ENCODE measurements at places on chromosomes 16 and 17.
A peak's percentile ranks its signal among the peaks of the same experiment; 100 is the strongest.

GRCh38 chr17:4130715-4131114, 12.1 kb downstream of the ZZEF1 start:
- DNase-seq, result no peak

DNA sequence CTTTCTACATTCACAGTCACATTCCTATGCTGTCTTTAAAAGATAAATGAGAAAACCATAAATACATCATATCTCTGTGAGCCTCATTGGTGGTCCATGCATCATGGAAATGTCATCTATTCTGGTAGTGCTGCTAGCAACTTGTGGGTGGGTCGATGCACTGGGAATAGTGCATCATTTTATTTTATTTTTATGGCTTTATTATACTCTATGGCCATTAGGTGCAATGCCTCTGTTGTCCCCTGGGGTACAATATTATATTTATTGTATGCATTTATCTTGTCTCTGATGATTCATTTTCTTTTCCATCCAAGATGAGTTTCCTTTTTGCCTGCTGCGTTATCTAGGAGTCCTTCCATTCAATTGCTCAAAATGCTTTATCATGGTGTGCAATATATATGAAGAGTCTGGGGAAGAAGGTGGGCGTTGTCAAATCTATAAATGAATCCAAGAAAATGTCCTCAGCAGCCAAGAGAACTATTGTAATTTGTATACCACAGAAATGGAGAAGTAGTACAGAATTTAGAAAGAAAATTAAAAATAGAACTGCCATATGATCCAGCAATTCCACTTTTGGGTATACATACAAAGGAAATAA, 324.0 kb downstream of the KCNJ2 start:
- DNase-seq, result no peak

GRCh38 chr16:2404099-2404498, 25.1 kb upstream of the CCNF start:
- no peak for DNase-seq

- DNase-seq, result peak; percentile 40
Measured at GRCh38 chr17:31558748-31559583, 167.5 kb downstream of the RAB11FIP4 start.

GRCh38 chr16:85312642-85313525, 200.6 kb upstream of the CIBAR2 start:
- DNase-seq, result no peak

GRCh38 chr16:66271074-66272060, 95.1 kb upstream of the CDH5 start:
- DNase-seq, result no peak
